ENCODE measurements at places on chromosomes 11 and 22.

DNA sequence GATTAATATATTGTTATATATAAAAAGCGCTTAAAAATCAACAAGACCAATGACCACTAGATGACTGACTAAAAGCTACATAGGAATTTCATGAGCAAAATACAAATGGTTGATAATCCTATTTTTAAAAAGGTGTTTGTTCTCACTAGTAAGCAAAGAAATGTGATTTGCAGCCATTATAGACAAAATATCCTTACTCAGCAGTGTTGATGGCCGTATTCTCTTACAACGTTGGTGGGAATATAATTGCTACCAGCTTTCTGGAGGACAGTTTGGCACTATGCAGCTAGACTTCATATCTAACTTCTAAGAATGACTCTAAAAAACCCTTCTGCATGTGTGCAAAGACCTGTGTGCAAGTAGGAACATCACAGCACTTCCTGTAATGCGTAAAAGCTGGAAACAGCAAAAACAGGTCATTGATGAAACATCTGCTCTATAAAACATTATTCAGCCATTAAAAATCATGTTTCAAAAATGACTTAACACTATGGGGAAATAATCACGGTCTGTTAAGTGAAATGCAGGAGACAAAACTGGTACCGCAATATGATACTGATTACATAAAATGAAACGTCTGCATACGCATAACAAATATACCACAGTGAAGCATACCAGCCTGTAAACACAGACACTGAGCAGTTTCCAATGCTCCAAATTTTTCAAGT lies 70.1 kb upstream of the LINC01488 start:
- DNase-seq: no peak

DNA sequence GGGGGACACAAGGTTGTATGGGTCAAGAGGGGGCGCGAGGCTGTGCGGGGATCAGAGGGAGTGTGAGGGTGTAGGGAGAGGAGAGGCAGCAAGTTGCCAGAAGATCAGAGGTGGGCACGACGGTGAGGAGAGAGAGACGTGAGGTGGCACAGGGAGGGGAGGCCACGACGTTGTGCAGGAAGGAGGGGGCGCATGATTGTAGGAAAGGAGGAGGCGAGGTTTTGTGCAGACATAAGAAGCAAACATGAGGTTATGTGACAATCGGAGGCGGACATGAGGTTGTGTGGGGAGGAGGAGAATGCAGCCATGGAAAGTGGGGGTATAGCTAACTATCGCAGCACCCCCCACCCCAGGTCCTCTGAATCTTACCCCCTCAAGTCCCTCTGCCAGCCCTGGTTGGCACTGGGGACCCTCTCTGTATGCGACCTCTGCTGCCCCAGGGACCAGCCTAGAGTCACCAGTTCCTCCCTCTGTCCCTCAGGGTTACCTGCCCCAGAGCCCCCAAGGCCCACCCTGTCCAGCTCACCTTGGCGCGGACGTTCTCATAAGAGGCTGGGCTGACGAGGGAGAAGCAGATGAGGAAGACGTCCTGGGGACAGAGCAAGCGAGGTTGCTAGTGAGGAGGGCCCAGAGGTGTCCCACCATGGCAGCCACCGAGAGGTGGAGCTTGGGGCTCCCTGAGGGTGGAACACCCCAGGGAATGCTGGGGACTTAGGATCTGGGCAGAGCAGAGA lies 12.5 kb downstream of the RAC2 start:
- no peak for DNase-seq

GRCh38 chr11:110287537-110287936 lies 8.9 kb downstream of the RDX start:
- DNase-seq: no peak

- peak; percentile 55 for DNase-seq
Measured at GRCh38 chr22:21009638-21010425, 5.1 kb upstream of the P2RX6 start.

- peak; percentile 11 for DNase-seq
Measured at GRCh38 chr22:43094085-43094484, 4.9 kb upstream of the TTLL1 start.

DNA sequence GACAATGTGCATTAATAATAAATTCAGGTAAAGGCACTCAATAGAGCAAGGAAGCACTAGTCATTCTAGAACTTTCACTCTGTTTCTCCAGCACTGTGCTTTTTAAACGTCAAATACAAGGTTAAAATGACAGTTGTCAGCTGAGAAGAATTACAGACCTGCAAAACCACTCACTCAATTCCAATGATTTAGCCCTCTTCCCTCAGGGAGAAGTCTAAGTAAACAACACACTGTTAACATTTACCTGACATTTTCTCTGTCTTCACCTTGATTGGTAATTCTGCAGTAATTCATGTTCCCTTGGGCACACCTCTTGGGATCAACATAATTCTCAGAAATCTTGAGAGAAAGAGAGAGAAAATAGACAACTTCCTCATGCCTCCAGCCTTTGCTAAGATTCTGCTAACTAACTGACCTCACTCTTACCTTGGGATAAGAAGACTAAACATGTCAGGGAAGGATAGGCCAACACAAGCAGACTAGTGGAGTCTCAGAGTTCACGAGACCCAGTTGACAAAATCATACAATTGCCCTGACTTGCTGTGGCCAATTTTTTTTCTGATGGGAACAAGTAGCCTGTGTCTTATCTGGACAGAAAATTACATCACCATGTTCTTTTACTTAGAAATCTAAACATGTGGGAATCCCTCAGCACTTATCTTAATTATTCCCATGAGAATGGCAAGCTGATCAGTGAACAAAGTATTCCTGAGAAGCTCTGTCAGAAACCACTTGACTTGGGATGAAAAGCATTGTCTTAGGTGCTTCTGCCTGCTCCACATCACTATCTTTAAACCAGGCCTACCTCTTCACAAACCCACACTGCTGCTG lies 516.8 kb upstream of the FAT3 start:
- DNase-seq: no peak

- peak; percentile 60 for DNase-seq
Measured at GRCh38 chr11:111942829-111943228, 5.7 kb downstream of the DIXDC1 start.

DNA sequence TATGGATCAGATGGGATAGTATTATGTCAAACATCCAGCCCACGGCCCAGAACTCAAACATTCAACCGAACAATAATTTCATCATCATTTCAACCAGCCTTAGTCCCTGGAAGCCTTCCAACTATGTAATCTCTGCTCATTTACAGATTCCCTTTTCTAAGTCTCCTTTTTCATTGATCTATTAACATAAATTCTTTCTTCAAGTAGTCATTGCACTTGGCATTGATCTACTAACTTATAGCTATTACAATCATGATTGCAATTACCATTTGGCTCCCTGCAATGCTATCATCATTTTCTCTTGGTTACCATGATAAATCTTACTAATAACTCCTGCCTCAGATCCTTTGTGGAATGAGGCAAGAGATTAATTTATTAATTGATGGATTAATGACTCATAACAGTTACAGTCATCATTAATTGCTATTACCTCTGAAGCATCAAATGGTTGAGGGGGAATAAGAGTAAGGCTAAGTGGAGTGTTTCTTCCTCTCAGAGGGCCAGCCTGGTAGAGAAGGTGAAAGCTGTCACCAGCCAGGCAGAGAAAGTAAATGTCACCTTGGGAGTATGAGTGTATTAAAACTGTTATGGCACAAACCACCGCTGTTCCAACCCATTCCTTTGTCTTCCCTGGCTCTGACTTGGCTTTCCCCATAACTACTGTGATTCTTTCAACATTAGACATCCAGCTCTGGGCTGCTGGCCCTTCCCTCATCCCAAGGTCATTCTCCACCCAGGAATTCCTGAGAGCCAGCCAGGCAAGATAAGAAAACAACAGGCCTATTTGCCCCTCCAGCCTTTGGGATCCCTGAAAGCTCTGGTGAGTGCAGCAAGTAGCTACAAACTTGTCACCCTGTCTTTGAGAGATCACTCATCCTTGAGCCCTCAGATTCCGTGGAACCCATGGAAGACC lies 174.7 kb downstream of the RRAS2 start:
- peak; percentile 1 for DNase-seq

GRCh38 chr11:112161012-112161411 lies 2.9 kb downstream of the IL18 start:
- no peak for DNase-seq

- DNase-seq: no peak
Measured at GRCh38 chr11:93741882-93742226, 382 bp downstream of the C11orf54 start.

GRCh38 chr11:10650630-10651029 lies 42.9 kb downstream of the IRAG1 start:
- DNase-seq: no peak

DNA sequence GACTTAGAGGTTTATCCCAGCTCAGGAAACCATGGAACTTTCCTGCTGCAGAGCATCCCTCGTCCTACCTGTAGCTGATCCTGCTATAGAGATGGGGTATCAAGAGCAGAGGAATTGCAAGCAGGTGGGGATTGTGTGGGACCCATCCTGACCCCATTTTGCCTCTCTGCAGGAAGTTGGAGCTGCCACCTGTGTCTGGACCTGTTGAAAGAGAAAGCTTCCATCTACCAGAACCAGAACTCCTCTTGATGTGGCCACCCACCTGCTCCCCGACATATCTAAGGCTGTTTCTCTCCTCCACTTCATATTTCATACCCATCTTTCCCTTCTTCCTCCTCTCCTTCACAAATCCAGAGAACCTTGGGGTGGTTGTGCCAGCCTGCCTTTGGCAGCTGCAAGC lies 3.0 kb upstream of the TIGD3 start:
- DNase-seq: no peak

DNA sequence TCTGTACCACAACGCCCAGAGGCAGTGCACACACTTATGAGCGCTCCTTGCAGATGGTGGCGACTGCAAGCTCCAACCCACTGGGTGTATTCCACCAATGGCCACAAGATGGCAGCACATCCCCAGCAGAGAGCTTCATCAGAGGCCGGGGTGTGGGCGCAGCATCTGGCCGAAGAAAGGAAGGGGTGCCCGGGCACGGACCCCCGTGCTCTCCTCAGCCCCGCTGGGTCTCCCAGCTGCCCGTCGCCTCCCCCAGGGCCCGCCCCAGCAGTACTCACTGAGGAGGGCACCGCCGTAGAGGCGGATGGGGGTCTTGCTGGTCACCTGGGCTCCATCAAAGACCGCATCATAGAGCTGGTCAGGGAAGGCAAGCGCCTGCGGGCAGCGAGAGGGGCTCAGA lies 14.2 kb downstream of the TP53I11 start:
- DNase-seq: peak; percentile 80

GRCh38 chr11:9827708-9828107 lies 163.8 kb downstream of the SWAP70 start:
- no peak for DNase-seq

GRCh38 chr11:19239039-19239438 lies 1.7 kb downstream of the E2F8 start:
- DNase-seq: no peak

- no peak for DNase-seq
Measured at GRCh38 chr11:19836666-19837065, 124.0 kb downstream of the NAV2 start.

DNA sequence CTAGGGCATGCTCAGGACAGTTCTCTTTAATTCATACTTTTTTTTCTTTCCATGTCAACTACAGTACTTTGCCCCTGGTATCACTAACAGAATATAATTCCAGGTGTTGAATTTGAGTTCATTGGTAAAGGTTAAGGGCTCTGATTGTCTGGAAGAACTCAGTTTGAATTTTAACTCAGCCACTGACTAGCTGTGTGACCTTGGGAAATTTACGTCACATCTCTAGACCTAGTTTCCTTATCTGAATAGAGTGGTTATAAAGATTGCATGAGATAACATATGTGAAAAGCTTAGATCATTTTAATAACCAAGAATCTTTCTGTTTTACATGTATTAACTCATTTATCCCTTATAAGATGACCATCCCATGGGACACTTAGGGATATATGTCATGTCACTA lies 15.8 kb upstream of the ZC3H12C start:
- DNase-seq: no peak

- no peak for DNase-seq
Measured at GRCh38 chr22:49411236-49411635, 416.4 kb downstream of the BRD1 start.

GRCh38 chr11:58498464-58498863 lies 9.4 kb downstream of the OR5B21 start:
- peak; percentile 20 for DNase-seq

- no peak for DNase-seq
Measured at GRCh38 chr22:27317971-27318428, 483.6 kb downstream of the MN1 start.

GRCh38 chr11:76579056-76579751 lies 91.3 kb downstream of the LRRC32 start:
- peak; percentile 58 for DNase-seq

- DNase-seq: no peak
Measured at GRCh38 chr11:68270196-68271022, 1.4 kb downstream of the C11orf24 start.

Data from fibroblast of skin of scalp (primary cell).